Activated CD4-positive, alpha-beta memory T cell treated with anti-CD3 and anti-CD28 coated beads, Interleukin-2, amount 10 ng/mL, durations not matched to agents 7 days and 5 days (primary cell): ENCODE measurements at places on chromosomes 6 and 20. TPM values are rescaled to one million over a fixed set of nuclear protein-coding genes. Genes with fewer than 3 reads are reported as not detected.

SLC22A2 gene
- total RNA-seq = not detected

ERVFRD-1 gene
- not detected for total RNA-seq

MAPK13 gene
- total RNA-seq = 53.7 TPM

PHIP gene
- total RNA-seq = 34.0 TPM

HLA-DQA2 gene
- total RNA-seq = not detected

MYB gene
- total RNA-seq = 27.7 TPM

LATS1 gene
- 30.8 TPM for total RNA-seq

ASIP gene
- not detected for total RNA-seq

ULBP1 gene
- 2.1 TPM for total RNA-seq

DNA sequence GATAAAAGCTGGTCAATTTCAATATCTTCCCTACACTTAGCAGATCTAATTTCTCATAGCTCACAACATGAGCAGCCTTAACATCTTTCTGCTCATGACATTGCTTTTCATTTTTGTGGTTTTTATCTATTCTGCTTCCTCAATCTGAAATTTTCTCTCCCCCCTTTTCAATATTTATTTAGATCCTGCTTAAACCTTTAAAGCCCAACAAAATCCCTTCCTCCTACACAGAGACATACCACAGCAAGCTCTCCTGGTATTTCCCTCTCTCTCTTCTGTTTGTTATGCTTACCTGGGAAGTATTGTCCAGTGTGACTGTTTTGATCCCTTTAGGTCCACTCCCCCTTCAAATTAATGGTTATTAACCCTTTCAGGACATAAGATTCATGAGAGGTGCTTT is 582.5 kb downstream of the RFPL4B start:
- no peak overlapping the region for H3K27ac ChIP-seq
- no peaks in the 10 kb centered on the region for H3K36me3 ChIP-seq
- H3K27me3 ChIP-seq = no peaks in the 10 kb centered on the region
- H3K4me1 ChIP-seq = no peaks in the 10 kb centered on the region
- H3K4me3 ChIP-seq = no peak overlapping the region
- DNase-seq = no peak

DNA sequence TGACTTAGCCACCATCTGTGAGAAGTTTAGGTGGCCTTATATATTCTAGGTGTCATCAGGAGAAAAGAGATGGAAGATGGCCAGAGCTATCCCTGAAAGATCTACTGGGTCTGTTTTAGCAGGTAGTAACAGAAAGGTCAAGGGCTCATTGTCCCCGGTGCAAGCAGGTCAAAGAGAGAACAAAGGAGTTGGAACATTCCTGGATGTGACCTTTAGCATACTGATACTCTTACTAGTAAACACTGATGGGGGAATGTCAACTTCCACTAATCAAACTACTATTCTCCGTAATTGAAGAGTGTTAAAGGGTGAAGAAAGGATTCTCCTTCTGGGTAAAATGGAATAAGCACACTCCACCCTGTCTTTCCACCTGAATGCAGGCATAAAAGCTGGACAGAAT is 4.0 kb upstream of the MCUR1 start:
- DNase-seq = no peak
- H3K36me3 ChIP-seq = no peaks in the 10 kb centered on the region
- peaks cover 6% of the 10 kb centered on the region for H3K27me3 ChIP-seq

GRCh38 chr6:434051-434705 is 42.6 kb downstream of the IRF4 start:
- peaks cover 3% of the 10 kb centered on the region for H3K36me3 ChIP-seq
- peak overlapping the region; percentile 62 for H3K4me3 ChIP-seq
- DNase-seq = no peak
- H3K4me1 ChIP-seq = peaks cover 64% of the 10 kb centered on the region
- peak overlapping the region; percentile 84 for H3K27ac ChIP-seq
- peaks cover 11% of the 10 kb centered on the region for H3K27me3 ChIP-seq

- H3K27ac ChIP-seq = no peak overlapping the region
- H3K36me3 ChIP-seq = no peaks in the 10 kb centered on the region
Observed at GRCh38 chr20:3164763-3165410, 5.2 kb upstream of the FASTKD5 start.

DNA sequence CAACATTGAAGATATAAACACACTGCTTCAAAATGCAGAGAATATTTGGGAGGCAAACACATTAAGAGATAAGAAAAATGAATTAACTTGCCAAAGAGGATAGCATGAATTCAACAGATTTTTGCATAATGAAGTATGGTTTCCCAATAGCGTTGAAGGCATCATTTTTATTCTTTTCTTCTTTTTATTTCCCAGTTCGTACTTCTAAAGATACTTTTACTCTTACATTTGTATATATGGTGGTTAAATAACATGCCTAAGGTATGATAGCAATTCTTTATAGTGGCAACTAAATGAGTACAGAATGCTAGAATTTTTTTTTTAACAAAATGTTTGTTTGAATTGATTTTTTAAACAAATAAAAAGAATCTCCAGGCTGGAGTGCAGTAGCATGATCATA is 473.4 kb upstream of the MARCKS start:
- no peaks in the 10 kb centered on the region for H3K36me3 ChIP-seq
- H3K27ac ChIP-seq = no peak overlapping the region
- H3K4me1 ChIP-seq = no peaks in the 10 kb centered on the region
- H3K27me3 ChIP-seq = no peaks in the 10 kb centered on the region
- no peak overlapping the region for H3K4me3 ChIP-seq

- no peaks in the 10 kb centered on the region for H3K4me1 ChIP-seq
- DNase-seq = no peak
- peaks cover 2% of the 10 kb centered on the region for H3K27me3 ChIP-seq
- no peaks in the 10 kb centered on the region for H3K36me3 ChIP-seq
Observed at GRCh38 chr6:128860782-128861181, 22.2 kb upstream of the LAMA2 start.

DNA sequence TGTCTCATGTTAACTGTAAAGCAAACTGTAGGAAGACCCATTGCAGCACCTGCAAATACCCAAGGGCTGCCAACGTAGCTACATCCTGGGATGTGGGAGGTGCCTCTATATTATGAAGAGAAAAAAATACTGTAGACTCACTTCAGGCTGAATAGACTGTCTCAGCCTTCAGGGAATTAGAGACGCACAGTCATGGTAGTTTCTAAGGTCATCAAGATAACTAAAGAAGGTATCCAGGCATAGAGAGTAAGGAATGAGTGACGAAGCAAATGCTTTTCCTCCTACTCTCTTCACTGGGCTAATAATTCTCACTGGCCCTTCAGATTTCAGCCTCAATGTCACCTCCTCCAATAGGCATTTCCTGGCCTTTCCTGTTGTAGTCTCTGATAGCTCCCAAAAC is 121.6 kb upstream of the ECI2 start:
- no peak overlapping the region for H3K4me3 ChIP-seq
- DNase-seq = no peak
- no peaks in the 10 kb centered on the region for H3K36me3 ChIP-seq
- H3K27me3 ChIP-seq = peaks cover 2% of the 10 kb centered on the region

DNA sequence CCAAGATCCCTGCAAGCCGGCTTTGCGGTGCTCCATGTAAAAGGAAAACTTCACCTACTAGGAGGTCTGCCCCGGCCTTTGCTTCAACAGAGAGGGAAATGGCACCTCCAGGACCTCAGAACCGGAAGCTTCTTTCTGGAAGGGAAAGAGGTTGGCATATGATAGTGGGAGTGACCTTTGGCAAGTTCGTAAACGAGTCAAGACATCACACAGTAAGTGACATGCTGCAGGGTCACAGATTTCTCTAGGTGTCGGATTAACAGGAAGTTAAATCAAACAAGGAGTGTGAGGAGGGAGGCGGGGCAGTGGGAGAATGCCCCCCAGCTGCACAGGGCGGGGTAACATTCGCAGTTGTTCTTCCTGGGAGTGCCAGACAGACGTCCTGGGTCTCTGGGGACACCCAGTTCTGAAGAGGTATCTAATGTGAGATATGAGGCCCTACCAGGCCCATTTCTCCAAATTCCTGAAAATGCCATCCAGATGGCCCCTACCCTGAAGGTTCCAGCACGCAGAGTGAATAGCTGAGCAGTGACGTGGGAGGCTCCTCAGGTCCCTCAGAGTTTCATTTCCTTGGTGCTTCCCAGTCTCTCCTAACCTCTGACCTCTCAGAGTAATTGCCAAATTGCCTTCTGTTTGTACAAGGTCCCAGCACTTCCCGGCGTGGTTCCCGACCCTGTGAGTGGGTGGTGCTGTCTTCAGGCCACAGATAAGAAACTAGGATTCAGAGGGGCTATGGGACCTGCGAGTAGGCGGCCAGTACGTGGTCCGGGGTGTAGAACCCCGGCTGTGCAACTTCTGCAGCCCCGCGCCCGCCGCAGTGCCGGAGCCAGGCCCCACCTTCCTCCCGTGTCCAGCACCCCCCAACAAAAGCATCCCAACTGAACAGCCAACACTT is 1.9 kb downstream of the RRBP1 start:
- peak overlapping the region; percentile 65 for H3K27ac ChIP-seq
- DNase-seq = no peak
- H3K4me3 ChIP-seq = peak overlapping the region; percentile 75

DNA sequence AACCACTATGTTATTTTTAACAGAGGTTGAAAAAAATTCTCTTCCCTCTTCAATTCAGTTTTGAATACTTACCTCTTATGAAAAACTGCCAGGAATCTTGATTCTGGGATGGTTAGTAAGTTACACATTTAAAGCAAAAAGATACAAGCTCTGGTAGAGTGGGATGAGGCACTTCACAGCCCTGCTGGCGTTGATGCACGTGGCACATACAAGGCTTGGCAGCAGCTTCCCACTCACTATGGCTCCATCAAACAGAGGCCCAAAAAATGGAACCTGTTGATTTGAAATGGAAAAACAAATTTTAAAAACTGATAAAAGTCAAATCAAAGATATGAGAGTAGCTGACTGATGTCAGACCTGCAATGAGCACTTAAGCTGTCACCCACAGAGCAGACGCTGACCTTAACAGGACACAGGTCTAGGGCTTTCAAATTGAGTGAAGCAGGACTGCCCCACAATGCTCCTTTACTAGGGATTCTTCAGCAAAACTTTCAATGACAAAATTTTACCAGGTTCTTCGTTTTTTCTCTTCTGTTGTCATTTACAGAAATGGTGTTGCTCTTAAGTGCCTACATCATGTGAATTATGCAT is 104.9 kb downstream of the INSM1 start:
- H3K27me3 ChIP-seq = peaks cover 10% of the 10 kb centered on the region
- H3K36me3 ChIP-seq = peaks cover 29% of the 10 kb centered on the region
- no peak for DNase-seq
- no peak overlapping the region for H3K27ac ChIP-seq
- no peak overlapping the region for H3K4me3 ChIP-seq

DNA sequence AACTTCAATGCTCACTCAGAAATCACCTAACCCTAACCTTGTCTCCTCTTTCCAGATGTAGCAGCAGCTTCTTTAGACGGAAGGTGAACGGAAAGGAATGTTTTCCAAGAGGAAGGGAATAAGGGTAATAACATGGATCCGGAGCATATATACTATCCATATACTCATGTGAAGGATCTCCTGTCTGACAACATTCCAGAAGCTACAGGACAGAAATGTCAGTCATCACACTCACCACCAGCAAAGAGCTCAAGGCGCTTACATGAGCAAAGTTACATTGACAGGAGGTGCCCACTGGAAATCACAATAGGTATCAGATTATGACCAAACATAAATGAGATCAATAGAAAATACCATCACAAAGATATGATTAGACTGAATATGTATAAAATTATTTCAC is 122.1 kb upstream of the CCDC28A start:
- no peaks in the 10 kb centered on the region for H3K36me3 ChIP-seq
- H3K27me3 ChIP-seq = peaks cover 7% of the 10 kb centered on the region
- H3K4me3 ChIP-seq = no peak overlapping the region
- no peak for DNase-seq
- no peak overlapping the region for H3K27ac ChIP-seq
- peaks cover 19% of the 10 kb centered on the region for H3K4me1 ChIP-seq

GRCh38 chr6:113908801-113909200 is 51.7 kb downstream of the MARCKS start:
- peaks cover 7% of the 10 kb centered on the region for H3K27me3 ChIP-seq
- no peak overlapping the region for H3K4me3 ChIP-seq
- no peak overlapping the region for H3K27ac ChIP-seq
- no peaks in the 10 kb centered on the region for H3K36me3 ChIP-seq
- no peak for DNase-seq
